Memory B cell (primary cell): ENCODE measurements at places on chromosomes 4 and X.
A peak's percentile ranks its signal among the peaks of the same experiment; 100 is the strongest.

DNA sequence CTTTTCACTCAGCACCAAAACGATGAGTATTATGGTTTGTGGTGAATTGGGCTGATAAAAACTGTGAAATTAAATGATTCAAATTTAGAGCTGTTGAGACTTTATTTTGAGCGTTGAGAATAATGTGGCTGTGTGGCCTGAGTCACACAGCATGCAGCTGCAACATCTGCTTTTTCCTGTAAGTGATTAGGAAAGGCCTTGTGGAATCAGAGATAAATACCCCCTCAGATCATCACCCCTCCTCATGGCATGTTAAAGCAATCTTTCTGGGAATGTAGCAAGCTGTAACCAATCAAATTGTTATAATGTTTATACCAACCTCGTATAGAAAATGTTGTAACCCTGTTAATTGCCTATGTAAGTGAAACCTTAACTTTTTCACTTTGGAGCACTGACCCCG lies 90.0 kb upstream of the GRPR start:
- no peak for DNase-seq

DNA sequence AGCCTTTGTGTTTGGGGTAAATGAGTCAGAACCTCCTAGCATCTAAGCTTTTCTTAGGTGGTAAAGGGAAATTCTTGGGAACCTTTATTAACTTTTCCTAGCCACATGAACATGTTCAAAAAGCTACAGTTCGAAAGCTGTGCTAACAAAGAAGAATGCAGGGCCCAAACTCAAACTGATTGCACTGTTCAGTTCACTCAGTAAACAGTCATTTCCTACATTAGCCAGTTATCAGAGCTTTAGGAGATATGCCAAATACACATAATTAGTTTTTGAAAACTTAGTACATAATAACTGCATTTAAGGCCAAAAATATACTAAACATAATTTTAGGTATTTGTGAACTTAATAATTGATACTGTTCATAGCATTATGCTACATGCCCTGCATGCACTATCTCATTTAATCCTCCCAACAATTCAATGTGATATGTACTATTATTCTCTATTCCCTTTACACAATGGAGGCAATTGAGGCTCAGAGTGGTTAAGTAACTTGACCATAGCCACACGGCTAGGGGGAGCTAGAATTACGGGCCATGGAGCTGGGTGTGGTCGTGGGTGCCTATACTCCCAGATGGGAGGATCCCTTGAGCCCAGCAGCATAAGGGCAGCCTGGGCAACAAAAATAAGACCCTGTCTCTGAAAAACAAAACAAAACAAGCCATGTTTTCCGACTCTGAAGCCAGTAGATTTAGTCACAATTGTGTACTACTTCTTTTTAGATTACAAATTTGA lies 43.9 kb upstream of the PDGFRA start:
- no peak for DNase-seq

- peak; percentile 3 for DNase-seq
Observed at GRCh38 chrX:135477576-135477975, 42.9 kb upstream of the INTS6L start.

- no peak for DNase-seq
Observed at GRCh38 chrX:44062840-44063239, 89.7 kb upstream of the NDP start.

GRCh38 chr4:38034986-38035882 lies 75.0 kb downstream of the PTTG2 start:
- DNase-seq = peak; percentile 56

DNA sequence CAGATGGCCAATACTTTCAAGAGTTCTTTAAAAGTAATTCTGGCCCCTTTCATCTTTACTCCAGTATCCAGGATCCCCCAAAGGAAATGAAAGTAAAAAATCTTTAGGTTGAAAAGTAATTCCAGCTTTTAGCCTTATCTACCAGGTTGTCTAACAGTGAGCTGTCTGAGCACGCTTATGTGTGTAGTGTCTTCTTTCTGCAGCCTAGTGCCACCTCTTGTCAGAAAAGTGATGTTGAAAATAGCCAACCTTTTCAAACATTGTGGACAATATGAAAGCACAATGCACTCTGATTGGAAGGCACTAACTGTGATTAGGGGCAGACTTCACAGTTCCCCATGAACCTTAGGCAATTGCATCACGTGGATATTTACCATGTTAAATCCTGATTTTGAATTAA lies 92.1 kb downstream of the RELL1 start:
- DNase-seq = no peak

DNA sequence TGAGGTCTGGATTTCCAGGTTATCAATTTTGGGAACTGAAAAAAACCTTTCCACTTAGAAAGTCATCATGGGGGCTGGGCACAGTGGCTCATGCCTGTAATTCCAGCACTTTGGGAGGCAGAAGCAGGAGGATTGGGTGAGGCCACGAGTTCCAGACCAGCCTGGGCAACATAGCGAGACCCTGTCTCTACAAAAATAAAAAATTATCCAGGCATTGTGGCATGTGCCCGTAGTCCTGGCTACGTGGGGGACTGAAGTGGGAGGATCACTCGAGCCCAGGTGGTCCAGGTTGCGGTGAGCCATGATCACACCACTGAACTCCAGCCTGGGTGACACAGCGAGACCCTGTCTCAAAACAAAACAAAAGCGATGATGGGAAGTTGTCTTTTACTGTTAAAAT lies 7.9 kb downstream of the TENM3 start:
- no peak for DNase-seq

- no peak for DNase-seq
Observed at GRCh38 chr4:166972071-166972470, 262.2 kb downstream of the SPOCK3 start.

DNA sequence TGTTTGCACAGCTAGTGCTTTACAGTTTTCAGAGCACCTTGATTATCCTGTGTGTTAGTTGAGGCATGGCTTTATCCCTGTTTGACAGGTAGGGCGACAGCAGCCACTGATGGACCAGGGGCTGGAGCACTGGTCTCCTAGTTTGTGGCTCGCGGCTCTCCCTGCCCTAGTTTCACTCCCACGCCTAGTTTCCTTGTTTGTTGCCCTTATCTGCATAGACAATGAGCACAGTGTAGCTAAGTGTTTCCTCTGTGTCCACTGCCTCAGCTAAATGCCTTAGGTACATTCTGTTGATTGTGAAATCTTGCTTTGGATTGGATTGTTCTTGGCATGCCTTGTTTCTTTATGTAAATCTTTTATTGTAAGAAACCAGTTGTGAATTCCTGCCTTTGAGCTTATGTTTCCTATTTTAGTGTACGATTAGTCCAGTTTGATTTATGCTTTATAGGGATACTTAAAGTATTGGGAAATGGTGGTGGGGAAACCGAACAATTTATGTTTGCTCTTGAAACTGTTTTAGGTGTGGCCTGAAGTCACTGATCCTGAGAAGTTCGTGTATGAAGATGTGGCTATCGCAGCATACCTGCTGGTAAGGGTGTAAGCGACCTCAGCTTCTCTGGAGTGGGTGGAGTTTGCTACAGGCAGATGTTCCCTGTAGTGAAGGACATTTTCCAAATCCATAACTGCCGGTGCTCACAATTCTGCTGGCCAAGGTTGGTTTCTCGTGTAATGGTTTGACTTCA lies 11.0 kb downstream of the TRMT44 start:
- no peak for DNase-seq

DNA sequence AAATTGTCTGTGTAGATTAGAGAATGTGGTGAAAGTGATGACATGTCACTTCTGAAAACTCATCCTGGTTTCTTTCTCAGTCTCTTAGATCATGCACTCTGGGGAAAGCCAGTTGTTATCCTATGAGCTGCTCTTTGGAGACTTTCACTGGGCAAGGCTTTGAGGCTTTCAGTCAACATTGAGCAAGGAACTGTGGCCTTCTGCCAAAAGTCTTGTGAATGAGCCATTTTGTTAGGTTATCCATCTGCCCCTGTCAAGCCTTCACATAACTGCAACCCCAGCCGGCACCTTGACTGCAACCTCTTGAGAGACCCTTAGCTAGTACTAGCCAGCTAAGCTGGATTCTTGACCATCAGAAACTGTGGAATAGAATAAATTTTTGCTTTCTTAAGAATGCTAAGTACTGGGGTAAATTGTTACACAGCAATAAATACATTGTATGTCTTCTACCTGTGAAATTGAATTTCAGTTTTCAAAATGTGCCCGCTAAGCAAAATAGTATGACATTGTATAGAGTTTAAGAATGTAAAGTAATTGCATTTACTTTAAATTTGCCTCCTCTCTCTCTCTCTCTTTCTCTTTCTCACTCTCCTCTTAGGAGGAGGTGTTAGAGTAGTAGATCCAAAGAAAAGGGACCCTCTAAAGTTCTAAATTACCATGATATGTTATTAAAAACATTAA lies 1273.0 kb downstream of the RAPGEF2 start:
- DNase-seq = no peak

DNA sequence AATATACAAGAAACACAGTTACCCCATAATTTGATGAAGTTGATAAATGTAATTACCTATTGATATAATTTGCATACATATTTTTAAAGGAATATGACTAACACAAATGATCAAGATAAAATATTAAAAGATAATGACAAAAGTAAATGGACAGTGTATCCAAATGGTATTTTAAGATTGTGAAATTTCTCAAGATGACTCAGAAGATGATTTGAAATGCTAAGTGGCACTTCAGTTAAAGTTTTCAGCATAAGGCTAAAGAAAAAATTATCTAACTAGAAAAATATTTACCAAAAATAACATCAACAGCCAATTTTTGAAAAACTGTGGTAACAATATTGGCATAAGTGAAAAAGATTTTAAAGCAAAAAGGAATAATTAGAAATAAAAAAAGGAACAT lies 248.4 kb upstream of the NDST4 start:
- DNase-seq = no peak

GRCh38 chrX:148664995-148665394 lies 164.6 kb downstream of the AFF2 start:
- no peak for DNase-seq

DNA sequence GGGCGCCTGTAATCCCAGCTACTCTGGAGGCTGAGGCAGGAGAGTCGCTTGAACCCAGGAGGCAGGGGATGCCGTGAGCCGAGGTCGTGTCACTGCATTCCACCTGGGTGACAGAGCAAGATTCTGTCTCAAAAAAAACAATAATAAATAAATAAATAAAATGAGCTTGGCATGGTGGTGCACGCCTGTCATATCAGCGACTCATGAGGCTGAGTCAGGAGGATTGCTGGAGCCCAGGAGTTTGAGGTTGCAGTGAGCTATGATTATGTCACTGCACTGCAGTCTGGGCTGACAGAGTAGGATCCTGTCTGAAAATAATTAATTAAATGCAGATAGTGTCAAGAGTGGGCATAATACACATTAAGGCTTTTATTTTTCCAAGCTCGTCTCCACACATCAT lies 77.5 kb downstream of the DHRSX start:
- DNase-seq = no peak

- DNase-seq = no peak
Observed at GRCh38 chr4:128107766-128108165, 46.7 kb downstream of the LARP1B start.

- no peak for DNase-seq
Observed at GRCh38 chr4:59818656-59819055, 1381.5 kb upstream of the ADGRL3 start.

GRCh38 chr4:41058426-41058825 lies 155.9 kb downstream of the APBB2 start:
- DNase-seq = no peak
